GM10248 (cell line): ENCODE measurements at places on chromosomes 2 and 18.

DNA sequence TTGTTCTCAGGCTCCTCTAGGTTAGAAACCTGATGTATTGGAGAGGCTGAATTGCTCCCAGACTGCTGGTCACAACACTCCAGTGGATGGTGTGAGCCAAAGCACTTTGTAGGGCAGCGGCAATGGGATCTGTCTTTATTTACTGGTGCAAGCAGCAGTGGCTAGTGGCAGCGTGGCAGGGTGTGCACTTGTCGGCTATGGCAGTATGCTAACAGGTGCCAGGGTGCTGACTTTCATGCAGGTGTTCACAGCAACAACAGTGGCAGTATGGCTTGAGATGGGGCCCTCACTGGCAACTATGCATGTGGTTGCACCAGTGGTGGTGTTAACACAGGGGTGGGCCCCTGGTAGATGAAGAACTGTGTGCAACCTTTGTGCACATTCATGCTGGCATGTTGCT, 347.8 kb downstream of the DSC3 start:
- DNase-seq = no peak

GRCh38 chr2:195672674-195673073, 15.6 kb downstream of the SLC39A10 start:
- no peak for DNase-seq

DNA sequence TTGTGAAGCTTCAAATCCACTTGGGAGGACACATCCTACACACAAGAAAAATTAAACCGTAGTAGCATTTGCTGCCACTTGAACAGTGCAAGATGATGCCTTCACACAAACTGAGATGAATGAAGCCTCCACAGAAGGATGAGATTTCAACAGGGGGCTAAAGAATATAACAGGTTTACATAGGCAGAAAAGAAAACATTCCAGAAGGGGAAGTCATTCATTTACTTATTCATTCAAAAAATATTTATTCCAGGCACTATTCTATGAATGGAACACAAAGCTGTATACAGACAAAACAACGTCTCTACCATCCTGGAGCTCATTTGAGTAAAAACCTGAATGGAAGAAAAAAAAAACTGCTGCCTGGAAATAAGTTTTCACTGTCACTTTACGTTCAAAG, 170.5 kb downstream of the CDH20 start:
- no peak for DNase-seq

GRCh38 chr18:64278026-64278425, 129.1 kb upstream of the LINC00305 start:
- DNase-seq = no peak

GRCh38 chr2:165699946-165700345, 94.1 kb downstream of the GALNT3 start:
- no peak for DNase-seq

- peak; percentile 57 for DNase-seq
Observed at GRCh38 chr2:65026704-65027464, 29.3 kb upstream of the CEP68 start.
